ENCODE measurements at places on chromosomes 6 and 20.
A peak's percentile ranks its signal among the peaks of the same experiment; 100 is the strongest.

DNA sequence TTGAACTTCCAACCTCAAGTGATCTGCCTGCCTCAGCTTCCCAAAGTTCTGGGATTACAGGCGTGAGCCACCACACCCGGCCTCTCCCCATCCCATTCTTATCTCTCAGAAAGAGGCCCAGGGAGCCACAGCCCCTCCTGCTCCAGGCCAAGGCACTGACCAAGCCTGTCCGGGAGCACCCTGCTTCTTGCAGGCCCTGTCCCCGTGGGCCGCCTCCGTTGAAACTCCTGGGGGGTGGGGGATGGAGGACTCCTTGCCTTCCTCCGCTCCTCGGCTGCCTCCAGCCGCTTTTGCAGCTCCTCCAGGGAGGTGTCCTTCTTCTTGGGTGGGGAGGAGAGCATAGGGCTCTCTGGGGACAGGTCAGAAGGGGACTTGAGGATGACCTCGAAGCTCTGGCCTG is 9.7 kb downstream of the STMN3 start:
- DNase-seq = no peak

- DNase-seq = no peak
Measured at GRCh38 chr20:50050660-50051308, 62.2 kb downstream of the UBE2V1 start.

- no peak for DNase-seq
Measured at GRCh38 chr20:19769507-19769906, 11.4 kb downstream of the RIN2 start.

GRCh38 chr6:85593438-85594196 is at the start of gene SNX14:
TSS of gene SNX14 (minus strand) at chr6:85593858. CDS start at chr6:85593718, 140 bp downstream.
- peak; percentile 87 for DNase-seq

DNA sequence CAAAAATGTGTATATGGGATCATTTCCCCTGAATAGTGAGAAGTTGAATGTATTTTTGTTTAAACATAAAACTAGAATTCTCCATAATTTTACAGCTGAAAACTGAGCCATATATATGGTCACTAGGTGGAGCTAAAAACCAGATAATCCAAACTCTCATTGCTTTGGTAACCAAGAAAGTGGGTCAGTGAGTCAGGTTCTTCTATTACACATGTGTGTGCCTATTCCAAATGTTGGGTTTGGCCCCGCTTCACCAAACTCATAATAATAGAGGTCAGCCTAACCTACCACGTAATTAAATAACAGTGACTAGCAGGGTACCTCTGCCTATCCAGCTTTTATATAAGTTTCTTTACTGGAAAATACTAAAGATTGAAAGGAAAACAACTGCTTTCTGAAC is 19.3 kb upstream of the RNGTT start:
- peak; percentile 26 for DNase-seq

- no peak for DNase-seq
Measured at GRCh38 chr20:43040427-43040826, 149.3 kb downstream of the PTPRT start.

DNA sequence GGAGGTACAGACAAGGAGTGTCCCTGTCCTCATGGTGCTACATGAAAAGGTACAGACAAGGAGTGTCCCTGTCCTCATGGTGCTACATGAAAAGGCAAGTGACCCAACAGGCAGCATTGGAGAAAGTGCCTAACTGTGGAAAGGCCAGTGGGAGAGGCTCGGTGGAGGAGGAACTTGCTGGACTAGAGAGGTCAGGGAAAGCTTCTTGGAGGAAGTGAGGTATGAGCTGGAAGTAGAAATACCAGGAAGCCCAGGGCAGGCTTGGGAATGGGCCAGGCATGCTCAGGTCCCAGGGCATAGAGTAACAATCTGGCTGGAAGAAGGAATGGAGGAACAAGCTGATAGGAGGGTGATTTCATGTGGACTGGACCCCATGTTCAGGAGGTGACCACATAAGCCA is 59.8 kb upstream of the FNDC1 start:
- DNase-seq = no peak

- no peak for DNase-seq
Measured at GRCh38 chr20:56208121-56208520, 40.4 kb upstream of the MC3R start.

DNA sequence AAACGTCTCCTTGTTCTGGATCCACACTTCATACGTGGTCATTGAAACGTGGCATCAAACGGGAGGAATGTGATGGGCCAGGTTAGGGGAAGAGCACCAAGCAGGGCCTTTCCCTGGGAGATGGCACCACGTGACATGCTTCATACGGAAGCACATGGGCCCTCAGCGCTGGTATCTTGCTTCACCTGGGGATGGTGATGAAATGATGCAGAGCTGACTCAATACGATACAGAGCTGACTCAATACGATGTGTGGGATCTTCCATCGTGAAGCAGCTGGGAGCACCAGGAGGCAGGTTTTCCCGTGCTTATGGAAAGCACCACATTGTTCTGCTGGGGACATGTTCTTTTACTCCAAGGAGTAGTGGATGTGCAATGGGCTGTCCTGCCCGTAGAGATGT is 22.5 kb upstream of the TAGAP start:
- DNase-seq = no peak

DNA sequence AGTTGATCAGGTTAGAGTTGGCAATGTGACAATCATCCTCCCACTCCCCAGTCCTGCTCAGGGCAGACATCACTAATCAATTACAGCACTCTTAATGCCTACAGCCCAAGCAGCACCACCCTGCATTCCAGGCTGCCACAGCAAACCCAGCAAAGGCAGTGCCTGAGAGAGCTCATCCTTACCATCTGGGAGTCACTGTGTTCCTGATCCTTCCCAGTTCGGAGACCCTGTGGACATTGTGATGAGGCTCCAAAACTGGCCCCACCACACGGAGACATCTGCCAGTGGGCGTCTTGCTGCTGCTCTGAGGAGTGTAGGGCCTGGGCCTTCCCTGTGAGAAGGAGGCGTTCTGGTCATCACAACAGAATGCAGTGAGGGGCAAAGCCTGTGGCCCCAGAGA is 216.5 kb upstream of the CST7 start:
- DNase-seq = no peak

- DNase-seq = no peak
Measured at GRCh38 chr6:163386329-163386908, 28.1 kb upstream of the QKI start.

GRCh38 chr20:51899674-51900073 is 97.4 kb upstream of the SALL4 start:
- no peak for DNase-seq

DNA sequence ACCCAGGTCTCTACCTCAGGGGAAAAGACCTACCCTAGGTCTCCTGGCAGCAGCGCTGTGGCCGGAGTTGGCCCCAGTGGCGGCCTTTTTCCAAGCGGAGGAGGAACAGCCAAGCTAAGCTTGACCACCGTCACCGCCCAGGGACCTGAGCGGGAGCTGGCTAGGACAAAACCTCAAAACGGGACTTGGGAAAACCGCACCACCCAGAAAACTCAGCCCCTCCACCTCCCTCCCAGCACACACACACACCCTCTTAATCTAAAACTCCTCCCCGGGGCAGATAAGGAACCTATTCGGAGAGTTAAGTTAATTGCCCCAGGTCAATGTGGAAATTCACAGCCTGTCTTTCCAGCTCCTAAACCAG is 2.7 kb upstream of the TRERF1 start:
- no peak for DNase-seq

- DNase-seq = no peak
Measured at GRCh38 chr6:119934816-119935215, 585.3 kb upstream of the MAN1A1 start.

DNA sequence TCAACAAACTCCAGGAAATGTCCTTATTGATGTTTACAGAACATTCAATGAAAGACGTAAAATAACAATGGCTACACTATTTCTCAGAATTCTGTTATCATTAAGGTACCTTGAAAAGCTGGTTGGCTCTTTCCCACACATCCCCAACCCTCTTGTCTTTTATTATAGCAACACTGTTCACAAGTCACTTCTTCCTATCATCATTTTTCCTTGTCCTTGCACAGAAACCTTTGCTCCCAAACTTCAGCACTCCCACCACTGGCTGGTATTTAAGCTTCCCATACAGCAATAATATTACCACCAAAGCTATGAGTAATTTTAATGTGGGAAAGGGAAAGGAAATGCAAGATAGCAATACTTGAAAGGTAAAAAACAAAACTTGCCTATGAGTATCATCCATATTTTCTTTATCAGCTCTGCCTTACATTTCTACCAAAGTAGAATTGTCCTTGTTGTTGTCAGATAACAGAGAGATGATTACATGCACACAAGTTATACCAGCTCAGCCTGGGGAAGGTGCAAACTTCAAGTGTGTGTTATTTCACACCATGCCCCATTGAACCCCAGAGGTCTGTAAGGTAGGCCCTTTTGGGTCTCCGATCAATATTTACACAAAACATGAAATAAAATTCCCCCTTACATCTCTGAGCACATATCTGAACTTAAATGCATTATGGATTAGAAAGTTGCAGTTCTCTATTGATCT is 32.2 kb downstream of the ARHGAP18 start:
- no peak for DNase-seq

- no peak for DNase-seq
Measured at GRCh38 chr20:61673152-61673847, 392.4 kb downstream of the TAF4 start.

GRCh38 chr6:56671160-56671559 is 28.5 kb upstream of the DST start:
- no peak for DNase-seq

DNA sequence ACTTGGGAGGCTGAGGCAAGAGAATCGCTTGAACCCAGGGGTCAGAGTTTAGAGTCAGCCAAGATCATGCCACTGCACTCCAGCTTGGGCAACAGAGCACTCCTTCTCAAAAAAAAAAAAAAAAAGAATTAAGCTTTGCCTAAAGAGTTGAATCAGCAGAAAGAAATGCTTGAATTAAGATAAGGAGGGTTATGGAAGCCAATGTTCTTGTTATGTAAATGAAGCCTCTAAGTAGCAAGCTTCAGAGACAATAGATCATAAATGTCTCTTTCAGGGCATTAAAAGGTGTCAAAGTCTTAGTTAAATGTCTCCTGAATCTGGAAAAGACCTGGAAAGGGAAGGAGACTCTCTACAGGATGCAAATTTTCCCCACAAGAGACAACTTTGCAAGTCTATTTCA is 69.7 kb upstream of the FAM83B start:
- no peak for DNase-seq

DNA sequence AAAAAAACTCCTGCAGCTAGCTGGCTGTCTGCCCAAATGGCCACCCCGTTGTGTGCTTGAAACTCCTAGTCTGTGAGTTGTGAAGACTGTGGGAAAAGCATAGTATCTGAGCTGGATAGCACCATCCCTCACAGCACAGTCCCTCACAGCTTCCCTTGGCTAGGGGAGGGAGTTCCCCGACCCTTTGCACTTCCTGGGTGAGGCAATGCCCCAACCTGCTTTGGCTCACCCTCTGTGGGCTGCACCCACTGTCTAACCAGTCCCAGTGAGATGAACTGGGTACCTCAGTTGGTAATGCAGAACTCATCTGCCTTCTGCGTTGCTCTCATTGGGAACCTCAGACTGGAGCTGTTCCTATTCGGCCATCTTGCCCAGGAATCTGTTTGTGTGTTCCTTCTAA is 260.6 kb upstream of the STXBP5 start:
- no peak for DNase-seq

GRCh38 chr20:3283222-3283820 is 44.3 kb upstream of the SLC4A11 start:
- no peak for DNase-seq

GRCh38 chr6:140353536-140353935 is 979.1 kb upstream of the CITED2 start:
- no peak for DNase-seq

- DNase-seq = no peak
Measured at GRCh38 chr6:11427723-11428245, 109.8 kb upstream of the TMEM170B start.

DNA sequence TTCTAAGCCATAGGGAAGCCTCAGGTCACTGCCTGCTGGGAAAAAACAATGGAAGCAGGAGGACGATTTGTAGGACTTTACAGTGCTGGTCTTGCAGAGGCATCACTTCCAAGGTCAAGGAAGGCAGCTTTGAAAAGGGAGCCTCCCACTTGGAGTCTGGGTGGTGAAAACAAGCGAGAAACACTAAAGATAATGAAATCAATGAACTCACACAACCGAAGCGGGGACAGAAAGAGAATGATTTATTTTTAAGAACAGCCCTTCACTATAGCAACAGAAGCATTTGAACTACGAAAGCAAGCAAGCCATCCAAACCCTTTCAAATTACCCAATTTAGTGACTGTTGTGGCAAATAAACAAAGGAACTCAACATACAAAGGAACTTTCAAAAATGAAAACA is 227.5 kb downstream of the THBS2 start:
- DNase-seq = no peak

DNA sequence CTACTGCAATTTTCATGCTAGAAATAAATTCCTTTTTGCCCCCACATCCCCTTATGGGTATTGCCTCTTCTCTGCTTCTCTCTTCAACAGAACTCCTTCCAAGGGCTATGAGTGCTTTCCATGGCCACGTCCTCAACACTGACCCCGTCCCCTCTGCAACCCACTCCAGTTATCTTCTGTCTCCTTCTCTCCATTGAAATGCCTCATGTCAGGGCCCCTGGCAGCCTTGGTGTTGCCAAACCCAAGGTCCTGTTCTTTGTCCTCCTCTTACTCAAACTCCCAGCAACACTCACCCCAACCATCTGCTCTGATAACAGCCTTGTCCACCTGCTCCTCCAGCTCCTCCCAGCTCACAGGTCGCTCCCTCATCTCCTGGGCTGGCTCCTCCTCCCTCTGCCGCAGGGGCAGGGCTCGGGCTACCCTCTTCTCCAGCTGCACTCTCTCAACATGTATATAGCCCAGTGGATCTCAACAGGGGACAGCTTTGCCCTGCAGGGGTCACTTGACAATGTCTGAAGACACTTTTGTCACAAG is 196.1 kb upstream of the QKI start:
- no peak for DNase-seq

- no peak for DNase-seq
Measured at GRCh38 chr6:105136431-105137350, 43.1 kb downstream of the POPDC3 start.

DNA sequence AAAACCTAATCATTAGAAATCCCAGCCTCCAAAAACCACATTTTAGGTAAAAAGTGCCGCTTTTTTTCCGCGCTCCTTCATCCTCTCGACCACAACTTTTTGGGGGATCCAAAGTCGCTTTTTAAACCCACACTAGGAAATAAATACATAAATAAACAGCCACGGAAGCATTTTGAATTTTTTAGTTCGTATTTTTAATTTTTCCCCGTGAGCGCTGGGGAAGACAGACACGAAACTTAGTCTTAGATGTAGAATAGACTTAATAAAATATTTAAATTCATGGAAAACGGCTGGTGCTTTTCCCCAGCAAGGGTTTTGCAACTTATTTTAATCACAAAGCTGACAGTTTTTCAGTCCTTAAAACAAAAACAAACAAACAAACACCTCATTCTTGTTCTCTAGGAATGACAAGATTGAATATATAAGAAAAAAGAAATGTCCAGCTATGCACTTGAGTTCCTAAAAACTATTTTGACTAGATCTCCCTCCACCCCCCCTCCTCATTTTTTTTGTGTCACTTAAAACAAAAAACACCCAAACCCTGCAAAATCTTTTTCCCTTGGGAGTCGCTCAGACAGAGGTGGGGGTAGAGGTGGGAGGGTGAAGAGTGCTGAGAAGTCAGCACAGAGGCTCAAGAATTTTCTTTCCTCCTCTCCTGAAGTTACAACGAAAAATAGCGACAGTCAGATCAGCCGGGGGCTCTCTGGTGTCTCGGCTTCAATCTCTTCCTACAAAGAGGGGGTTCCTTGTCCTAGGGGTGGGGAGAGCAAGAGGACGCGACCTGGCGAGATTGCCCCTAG is 43.4 kb upstream of the SUPT3H start:
- no peak for DNase-seq

All from GM12864 (cell line).